Fibroblast of upper back skin (primary cell): ENCODE measurements at places on chromosomes 7 and 10.
A peak's percentile ranks its signal among the peaks of the same experiment; 100 is the strongest.

- no peak for DNase-seq
Measured at GRCh38 chr7:121525155-121525819, 129.2 kb upstream of the FAM3C start.

GRCh38 chr10:70584366-70584765, 18.2 kb downstream of the PRF1 start:
- DNase-seq: no peak

GRCh38 chr10:59000162-59000825, 176.1 kb upstream of the PHYHIPL start:
- no peak for DNase-seq

GRCh38 chr10:4033341-4033896, 248.4 kb upstream of the KLF6 start:
- DNase-seq: no peak

DNA sequence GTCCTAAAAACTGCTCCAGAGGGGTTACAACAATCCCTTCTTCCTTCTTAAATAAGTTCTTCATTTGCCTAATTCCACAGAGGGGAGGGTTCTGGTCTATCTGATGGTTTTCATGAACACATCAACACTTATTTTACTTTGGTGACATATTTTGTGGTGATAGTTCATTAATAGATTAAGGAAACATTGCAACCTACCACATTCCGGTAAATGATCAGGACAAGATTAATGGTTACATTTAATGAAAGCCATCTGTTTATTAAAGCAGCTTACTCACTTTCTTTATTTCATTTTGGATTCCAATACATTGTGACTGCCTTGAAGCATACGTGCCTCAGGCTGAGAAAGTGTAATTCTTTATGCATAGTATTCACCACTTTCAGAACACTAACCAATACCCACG, 101.0 kb downstream of the SKIDA1 start:
- peak; percentile 94 for DNase-seq
